Hindlimb muscle (tissue), 1 donor: ENCODE measurements at places on chromosomes 6 and 20.

DNA sequence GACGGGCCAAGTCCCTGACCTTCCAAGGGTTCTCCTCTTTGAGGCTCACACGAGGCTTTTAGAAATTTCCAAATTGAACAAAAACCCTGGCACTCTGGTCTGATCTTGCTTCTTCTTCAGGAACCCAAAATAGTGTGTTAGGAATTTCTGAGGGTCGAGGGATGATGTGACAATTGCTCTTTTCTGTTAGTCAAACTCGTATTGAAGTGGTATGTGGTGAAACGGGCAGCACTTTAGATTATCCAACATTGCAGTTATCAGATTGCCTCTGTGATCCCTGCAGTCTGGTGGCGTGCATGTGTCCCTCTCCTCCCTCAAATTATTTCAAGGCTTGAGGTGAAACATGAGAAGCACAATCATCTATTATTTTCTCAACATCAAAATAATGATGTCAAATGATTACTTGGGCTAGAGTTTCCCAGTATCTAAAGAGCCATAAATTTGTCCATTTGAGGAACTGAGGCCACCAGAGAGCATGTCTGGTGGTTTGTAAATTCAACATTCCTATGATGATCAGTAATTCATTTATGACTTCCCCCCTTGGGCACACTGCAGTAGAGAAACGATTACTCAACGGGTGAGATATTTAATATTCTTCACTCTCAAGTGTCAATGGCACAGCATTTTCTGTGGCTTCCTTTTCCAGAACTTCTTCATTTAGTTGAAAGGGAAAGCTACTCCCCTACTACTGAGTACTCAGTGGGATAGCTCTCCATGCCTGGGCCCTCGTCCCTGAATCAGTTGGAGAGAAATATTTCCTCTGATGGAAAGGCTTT is 308.6 kb upstream of the MAP3K7 start:
- no peak for DNase-seq

- no peak for DNase-seq
Measured at GRCh38 chr6:108737594-108738546, 110.4 kb upstream of the ARMC2 start.

DNA sequence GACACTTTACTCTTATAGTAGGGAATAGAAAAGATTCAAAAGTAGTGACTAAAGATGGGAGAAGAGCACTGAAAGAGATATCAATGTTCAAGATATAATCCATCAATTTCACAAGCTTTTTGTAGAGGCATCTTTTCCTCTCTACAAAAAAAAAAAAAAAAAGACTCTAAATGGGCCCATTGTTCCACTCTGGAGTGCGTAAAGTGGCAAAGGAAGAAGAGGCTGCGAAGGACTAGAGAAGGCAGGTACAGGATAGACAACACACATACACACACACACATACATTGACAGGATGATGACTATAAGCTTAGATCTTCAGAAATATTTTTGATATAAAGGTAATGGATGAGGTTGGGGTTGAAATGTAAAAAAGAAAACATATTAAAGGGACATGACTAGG is 157.6 kb downstream of the HIVEP2 start:
- no peak for DNase-seq

- DNase-seq: peak; percentile 7
Measured at GRCh38 chr6:100257793-100258395, 206.8 kb downstream of the SIM1 start.

DNA sequence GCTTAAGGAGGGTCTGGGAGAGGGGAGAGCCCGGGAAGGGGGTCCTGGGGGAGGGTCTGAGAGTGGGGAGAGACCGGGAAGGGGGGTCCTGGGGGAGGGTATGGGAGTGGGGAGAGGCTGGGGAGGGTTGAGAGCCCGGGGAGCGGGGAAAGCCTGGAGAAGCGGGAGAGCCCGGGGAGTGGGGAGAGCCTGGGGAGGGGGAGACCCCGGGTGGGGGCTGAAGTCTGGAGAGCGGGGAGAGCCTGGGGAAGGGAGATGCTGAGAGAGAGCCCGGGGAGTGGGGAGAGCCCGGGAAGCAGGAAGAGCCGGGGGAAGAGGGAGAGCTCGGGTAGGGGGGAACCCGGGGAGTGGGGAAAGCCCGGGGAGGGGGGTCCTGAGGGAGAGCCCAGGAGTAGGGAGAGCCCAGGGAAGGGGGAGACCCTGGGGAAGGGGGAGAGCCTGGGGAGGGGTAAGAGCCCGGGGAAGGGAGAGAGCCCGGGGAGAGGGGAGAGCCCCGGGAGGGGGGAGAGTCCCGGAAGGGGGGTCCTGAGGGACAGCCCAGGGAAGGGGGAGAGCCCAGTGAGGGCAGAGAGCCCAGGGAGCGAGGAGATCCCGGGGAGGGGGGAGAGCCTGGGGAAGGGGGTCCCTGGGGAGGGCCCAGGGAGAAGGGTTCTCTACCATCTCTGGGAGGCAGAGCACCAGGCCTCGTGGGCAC is 148.5 kb downstream of the SYNDIG1 start:
- no peak for DNase-seq

DNA sequence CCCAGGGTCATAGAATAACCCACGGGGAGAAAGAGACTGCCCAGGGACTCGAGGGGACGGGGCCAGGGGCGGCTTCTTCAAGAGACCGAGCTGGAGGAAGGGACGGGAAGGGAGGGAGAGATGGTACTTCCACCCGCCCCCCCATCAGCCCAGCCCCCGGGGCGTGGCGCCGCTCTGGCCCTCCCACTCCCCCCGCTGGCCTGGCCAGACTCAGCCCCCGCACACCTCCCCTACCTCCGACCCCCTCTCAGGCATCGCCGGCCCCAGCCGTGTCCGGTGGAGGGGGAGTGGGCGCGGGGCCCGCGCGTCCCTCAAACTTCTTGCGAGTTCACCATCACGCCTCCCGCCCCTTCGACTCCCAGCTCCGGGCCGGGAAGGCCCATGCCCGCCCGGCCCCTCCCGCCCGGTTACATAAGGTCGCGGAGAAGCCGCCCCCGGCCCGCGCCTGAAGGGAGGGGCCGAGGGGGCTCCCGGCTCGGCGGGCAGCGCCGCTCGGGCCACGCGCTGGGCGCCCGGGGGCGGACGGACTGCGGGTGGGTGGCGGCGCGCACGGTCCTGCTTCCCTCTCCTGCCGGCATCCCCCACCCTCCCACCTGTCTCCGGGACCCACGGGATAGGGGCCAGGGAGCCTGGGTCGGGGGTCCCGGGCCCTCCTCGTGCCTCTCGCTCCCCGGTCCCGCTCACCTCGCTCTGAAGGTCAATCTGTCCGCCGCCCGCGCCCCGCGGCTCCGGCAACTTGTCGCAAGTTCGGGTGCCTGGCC is 562 bp downstream of the TFEB start:
- peak; percentile 91 for DNase-seq

DNA sequence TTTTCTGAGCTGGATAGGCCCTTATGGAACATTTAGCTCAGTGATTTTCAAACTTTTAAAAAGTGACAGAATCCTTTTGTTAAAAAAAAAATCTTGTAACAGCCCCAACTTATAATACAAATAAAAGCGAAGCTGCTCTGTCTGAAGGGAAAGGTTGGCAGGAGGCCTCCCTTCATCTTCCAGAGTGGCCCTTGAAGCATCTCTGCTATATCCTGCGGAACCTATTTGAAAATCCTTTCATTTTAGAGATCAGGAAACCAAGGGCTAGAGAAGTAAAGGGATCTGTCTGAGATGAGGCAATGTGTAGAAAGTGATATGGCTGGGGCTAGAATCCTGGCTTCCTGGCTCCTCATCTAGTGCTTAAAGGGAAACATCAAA is 107.8 kb downstream of the UBE3D start:
- DNase-seq: no peak

- no peak for DNase-seq
Measured at GRCh38 chr6:18473755-18474154, 86.6 kb downstream of the RNF144B start.

DNA sequence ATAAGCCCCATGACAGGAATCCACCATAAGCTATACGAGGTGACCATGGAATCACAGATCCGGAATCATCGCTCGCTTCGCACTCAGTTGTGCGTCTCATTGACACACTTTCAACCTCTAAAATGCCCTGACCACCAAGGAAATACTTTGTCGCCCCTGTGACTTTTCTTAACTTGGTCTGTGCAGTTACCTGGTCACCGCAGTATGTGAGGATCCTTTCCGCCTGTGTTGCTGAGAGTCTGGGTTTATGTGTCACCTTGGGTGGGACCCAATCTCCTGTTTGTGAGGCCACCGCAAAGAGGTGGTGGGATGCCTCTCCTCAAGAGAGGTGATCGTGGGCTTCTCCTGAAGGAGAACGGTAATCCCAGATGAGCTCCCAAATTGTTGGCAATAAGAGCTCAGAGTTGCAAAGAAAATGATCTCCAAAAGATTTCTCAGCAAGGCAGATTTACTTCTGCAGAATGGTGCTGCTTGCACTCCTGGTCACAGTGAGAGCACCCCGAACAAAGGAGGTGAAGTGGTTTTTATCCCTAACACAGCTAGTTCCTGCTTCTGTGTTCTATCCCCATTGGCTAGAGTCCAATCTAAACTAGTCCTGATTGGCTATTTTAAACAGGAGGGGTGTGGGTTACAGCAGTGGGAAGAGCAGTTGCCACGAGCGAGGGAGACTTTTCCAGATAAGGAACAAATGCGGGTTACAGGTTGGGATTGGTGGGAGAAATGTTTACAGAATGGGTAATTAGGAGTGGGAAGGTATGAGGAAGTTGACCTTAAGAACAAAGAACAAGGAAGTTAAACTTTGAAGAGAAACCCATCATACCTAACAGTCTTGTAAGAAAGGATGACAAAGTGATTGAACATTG is 9.1 kb upstream of the ZNFX1 start:
- no peak for DNase-seq
